ENCODE measurements at places on chromosomes 11 and 22.

GRCh38 chr11:38680746-38681145, 2082.7 kb upstream of the RAG2 start:
- DNase-seq: no peak

DNA sequence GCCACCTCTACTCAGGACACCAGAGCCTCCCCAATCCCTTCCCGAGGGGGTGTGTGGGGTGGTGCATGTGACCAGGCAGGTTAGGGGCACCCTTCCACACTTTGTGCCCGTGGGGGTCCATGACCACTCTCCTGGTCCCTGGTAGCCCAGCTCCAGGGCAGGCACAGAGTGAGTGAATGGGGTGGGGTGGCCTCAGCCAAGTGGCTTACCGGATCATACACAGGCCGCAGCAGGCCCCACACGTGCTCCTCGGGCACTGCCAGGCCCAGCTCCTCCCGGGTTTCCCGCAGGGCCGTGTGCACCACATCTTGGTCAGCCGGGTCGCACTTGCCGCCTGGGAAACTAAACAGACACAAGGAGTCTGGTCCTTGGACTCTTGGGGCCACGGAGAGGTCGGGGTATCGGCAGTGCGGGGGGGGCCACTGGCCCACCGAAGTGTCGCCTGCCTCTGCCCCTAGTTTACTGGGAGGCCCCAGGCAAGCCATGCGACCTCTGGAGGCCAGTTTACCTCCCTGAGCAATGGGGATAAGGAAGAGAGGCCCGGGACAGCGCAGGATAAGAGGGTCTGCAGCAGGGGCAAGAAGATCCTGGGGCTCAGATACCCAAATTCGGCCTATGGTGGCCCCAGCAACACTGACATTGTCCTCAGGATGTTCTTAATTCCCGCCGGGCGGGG, 889 bp downstream of the NUDT8 start:
- no peak for DNase-seq

- no peak for DNase-seq
Observed at GRCh38 chr11:111944139-111944538, 7.0 kb downstream of the DIXDC1 start.

DNA sequence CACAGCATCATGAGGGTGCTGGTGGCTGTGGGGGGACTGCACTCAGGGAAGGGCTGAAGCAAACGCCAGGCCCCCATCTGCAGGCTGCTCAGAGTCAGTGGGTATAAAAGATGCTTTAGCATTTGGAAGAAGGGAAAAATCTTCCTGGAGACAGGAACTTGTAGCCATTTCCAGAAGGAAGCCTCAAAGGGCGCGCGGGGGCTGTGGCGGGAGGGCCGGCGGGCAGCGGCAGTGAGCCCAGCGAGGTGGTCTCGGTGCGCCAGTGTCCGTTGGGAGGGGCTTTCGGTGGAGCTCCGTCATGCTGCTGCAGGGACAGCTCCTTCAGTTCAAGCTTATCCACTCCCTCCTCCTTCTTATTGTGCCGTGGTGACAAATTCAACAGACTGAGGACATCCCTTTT, 63.0 kb upstream of the PITPNB start:
- DNase-seq: no peak

DNA sequence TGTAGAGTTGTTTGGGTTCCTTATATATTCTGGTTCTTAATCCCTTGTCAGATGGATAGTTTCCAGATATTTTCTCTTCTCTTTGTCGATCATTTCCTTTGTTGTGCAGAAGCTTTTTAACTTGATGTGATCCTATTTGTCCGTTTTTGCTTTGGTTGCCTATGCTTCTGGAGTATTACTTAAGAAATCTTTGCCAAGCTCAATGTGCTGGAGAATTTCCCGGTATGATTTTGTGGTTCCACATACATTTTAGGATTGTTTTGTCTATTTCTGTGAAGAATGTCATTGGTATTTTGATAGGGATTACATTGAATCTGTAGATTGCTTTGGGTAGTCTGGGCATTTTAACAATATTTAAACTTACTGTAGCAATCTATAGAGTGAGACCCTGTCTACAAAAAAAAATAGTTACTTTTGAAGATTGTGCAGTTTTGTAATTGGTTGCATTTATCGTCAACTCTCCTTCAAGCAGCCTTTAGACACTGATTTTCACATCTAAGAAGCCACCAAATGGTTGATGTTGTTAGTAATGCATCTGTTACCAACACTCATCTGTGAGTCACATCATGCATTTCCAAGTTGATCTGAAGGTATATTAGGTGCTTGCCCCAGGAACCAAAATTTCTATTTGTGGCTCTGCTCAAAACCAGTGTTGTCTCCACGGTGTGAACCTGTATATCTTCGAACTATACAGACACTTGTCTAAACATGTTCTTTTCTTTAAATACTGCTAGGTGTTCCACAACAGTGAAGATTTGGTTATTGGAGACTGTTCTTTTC, 21.4 kb downstream of the XRCC6 start:
- DNase-seq: no peak

DNA sequence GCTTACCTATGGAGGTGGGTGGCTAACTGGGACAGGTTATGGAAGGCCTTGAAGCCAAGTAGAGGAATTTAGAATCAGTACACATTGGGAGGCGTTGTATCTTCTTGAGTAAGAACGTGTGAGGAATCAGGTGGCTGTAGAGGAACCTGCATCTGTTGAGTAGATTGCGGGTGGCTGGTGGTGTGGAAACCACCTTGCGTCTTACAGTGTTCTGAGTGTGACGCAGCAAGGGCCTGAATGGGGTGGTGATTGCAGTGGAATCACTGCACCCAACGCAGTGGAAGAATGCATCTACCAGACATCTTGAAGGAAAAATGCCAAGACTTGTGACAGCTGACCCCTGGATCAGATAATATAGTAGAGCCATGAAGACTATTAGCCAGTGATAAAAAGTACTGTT, 110.8 kb upstream of the NNMT start:
- DNase-seq: no peak

GRCh38 chr11:23988381-23989006, 508.4 kb upstream of the LUZP2 start:
- DNase-seq: no peak

DNA sequence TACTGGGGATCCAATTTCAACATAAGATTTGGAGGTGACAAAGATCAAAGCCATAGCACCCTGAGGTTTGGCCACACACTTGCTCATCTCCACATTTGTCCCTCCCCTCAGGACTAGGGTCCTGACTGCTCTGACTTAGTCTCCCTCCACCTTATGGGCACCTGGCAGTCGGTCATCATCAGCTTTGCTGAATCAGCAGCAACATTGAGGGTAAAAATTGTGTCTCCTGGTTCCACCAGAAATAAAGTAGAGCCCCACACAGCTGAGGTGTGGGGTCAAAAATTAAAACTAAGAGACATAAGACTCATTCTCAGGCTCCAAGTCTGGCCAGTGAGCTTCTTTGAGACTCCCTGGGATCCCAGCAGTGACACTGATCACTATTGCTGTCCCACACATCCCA, 56.2 kb downstream of the GGTLC2 start:
- no peak for DNase-seq

DNA sequence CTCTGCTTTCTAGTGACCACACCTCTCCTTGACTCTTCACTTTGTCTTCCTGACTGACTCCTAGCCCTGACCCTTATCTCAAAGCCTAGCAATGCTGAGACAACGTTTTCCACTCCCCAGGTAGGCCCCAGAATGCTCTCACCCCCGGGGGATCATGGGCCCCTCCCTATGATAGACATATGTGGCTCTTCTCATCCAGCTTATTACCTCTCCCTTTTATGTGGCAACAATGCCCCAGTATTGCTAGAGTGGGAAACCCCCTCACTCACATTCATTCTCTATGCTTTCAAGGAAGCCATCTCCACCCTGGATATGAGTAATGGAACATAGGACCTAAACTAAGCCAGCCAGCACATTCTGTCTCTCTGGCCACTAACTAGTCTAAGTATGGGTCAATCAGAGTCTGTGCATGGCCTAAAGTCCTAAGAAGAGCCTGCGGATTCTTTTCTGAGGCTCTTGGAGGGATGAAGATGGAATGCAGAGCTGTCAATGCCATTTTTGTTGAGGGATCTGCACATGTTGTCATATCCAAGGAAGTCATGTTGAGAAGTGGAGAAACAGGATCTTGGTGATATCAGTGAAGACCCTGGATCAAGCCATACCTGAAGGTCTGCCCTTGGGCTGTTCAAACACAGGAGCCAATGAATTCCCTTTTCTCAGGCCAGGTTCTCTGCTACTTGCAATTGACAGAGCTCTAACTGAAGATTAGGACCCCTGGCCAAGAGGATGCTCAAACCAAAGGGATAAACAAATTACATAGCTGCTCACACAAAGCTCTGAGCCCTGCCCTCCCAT, 79.8 kb upstream of the GRK3 start:
- DNase-seq: no peak

- DNase-seq: no peak
Observed at GRCh38 chr22:24901448-24901847, 45.0 kb downstream of the LHFPL7 start.

GRCh38 chr11:57402188-57403002, 11.9 kb upstream of the PRG2 start:
- DNase-seq: no peak
